Liver (tissue), 10 donors: ENCODE measurements at places on chromosomes 6 and 20. TPM values are rescaled to one million over a fixed set of nuclear protein-coding genes. Genes with fewer than 3 reads are reported as not detected.
A peak's percentile ranks its signal among the peaks of the same experiment; 100 is the strongest.

Gene LY6G6F
- total RNA-seq: 3.2 TPM

Gene SFTA2
- not detected for total RNA-seq

Gene PRRT1
- not detected for total RNA-seq

- DNase-seq: no peak
Measured at GRCh38 chr6:72621291-72622093, at the start of gene KCNQ5. Gene KCNQ5 (plus strand): TSS chr6:72622064.

Gene HLA-DQA1
- total RNA-seq: 8.5 TPM

Gene RXRB
- total RNA-seq: 19.4 TPM

Gene PBOV1
- total RNA-seq: not detected

Gene DLGAP4
- 18.7 TPM for total RNA-seq

Gene CRISP2
- total RNA-seq: 0.28 TPM

GRCh38 chr6:18632670-18633410, 245.7 kb downstream of the RNF144B start:
- no peak for DNase-seq

GRCh38 chr20:62926229-62927127, at the start of gene DIDO1:
Gene DIDO1 (minus strand): TSS chr20:62926505.
- DNase-seq: peak; percentile 89

- DNase-seq: no peak
Measured at GRCh38 chr6:36053878-36054277, 26.3 kb downstream of the MAPK14 start.

Gene SNAI1
- 0.75 TPM for total RNA-seq

- DNase-seq: no peak
Measured at GRCh38 chr6:147852772-147853171, 344.3 kb downstream of the SAMD5 start.

- no peak for DNase-seq
Measured at GRCh38 chr6:44194326-44194725, 22.4 kb upstream of the MYMX start.

GRCh38 chr6:135144673-135145062, 36.4 kb upstream of the MYB start:
- DNase-seq: no peak

Gene NNAT
- not detected for total RNA-seq

DNA sequence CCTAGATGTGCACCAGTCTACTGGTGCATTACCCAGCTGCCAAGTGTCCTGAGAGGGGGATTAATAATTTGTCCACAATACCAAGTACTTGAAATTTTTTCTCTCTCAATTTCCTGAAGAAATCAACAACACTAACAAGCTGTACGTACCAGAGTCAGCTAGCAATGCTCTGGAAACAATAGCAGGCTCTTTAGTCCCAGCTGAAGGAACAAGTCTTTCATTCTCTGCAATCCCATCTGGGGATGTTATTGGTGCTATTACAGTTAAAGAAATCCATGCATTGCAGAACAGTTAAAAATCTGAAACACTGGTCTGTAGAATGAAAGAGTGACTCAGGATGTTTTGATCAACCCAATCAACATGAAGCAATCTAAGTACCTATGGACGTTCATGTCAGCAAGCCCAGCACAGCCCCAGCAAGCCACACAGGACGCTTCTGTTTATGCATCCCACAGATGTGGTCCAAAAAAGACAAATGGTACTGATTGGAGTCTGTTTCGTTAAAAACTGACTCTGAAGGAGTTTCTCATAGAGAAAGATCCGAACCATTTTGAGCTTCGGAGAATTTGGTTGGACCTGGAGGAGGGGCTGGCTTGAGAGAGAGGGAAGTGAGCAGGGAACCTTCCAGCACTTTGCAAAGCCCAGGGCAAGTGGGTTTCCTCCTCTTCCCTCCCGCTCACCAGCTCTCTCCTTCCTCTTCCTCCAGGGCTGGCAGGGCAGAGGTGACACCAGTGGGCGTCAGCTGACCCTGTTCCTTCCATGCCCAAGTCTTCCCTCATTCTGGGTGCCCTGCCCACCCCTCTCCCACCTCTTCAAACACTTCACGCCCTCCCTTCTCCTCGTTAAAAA, 11.9 kb downstream of the PRR18 start:
- DNase-seq: no peak

Gene GSTA1
- 160 TPM for total RNA-seq

Gene MANEA
- 37.4 TPM for total RNA-seq

- DNase-seq: no peak
Measured at GRCh38 chr20:59153832-59154231, 9.8 kb upstream of the ZNF831 start.

DNA sequence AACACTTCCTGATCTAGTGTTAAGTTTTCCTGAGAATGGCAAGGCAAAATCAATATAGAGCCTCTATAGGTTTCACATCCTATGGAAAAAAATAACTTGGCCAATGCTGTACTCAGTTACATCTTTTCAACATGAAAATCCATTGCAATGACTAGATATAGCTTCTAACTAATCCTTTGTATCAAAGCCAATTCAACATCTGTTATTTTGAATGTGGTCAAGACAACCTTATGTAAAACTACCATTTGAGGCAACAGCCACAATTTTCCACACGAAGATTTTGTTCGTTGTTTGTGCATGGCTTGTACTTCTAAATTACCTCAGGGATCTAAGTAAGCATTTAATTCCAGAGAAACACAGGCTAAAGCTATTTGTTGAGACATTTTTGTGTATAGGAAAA, 637.8 kb upstream of the EYS start:
- no peak for DNase-seq

GRCh38 chr20:48846516-48847492, 19.0 kb upstream of the PREX1 start:
- no peak for DNase-seq

Gene KCNS1
- total RNA-seq: 0.09 TPM

Gene OR2H2
- total RNA-seq: not detected

DNA sequence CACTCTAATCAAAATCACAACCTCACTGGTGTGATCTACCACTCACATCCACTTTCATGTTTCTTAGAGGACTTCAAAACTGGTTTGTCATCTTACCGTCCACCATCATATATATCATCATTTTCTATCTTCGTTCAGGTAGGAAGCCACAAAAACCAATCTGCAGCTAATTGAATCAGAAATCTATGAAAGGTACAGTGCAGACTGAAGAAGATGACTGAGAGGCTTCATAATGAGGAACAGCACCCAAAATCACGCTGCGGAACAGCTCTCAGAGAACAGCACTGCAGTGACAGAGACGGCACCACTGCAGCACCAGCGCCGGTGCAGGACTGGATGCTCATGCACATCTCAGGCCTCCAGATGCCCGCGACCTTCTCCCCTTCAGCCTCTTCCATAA, 13.0 kb downstream of the GMDS start:
- no peak for DNase-seq

DNA sequence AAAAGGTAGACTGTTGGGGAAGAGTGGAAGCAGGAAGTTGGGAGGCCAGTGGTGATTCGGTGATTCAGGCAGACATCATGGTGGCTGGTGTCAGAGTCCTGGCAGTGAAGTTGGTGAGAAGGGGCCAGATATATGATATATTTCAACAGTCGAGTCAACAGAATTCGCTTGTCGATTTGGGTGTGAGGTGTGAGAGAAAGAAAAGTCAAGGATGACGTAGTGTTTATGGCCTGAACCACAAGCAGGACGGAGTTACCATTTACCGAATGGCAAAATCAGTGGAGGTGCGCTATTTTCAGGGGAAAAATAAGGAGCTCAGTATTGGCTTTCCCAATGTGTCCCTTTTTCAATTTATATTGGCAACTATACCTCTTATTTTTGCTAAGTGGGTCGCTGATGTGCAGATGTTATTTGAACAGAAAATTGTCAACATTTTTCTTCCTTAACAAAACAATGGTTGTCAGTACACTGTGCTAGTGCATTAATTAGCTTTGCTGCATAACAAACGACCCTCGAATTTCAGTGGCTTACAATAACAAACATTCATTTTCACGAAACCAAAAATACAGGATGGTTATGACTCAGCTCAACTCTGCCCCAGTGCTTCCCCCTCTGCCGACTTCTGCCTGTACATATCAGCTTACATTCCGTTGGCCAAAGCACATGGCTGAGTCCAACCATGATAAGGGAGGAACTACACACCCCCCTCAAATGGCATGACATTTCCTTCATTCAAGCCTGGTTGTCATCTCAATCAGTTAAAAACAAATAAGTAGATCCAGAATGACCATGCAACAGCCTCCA, 255.0 kb upstream of the ZFP64 start:
- DNase-seq: no peak

- DNase-seq: no peak
Measured at GRCh38 chr6:25930532-25931410, at the start of gene SLC17A2. Gene SLC17A2 (minus strand): TSS chr6:25930691. CDS start chr6:25925796, 4,895 bp downstream.

- DNase-seq: no peak
Measured at GRCh38 chr6:148138573-148138972, 204.1 kb upstream of the SASH1 start.

DNA sequence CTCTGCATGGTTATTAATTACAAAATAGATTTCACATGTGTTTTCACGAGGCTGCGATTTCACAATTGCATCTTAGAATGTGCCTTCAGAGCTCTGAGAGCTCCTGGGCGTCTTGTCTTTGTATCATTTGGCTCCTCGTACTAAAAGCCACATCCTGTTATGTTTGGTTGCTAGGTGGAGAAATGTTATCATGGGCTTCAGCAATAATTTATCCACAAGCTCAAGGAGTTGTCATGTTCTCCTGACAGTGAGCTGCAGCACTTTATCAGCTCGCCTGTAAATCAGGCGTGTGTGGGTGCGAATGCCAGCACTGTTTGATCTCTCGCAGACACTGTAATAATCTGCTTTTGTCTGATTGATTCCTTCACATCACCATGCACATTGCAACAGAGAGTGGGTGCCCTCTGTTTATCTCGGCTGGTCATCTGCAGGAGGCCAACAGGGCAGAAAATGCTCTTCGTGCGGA, 218.6 kb upstream of the ZFP64 start:
- DNase-seq: no peak

Gene CLPSL1
- total RNA-seq: not detected

GRCh38 chr20:16530201-16530681, 43.0 kb downstream of the KIF16B start:
- DNase-seq: no peak

Gene STX11
- 4.5 TPM for total RNA-seq

DNA sequence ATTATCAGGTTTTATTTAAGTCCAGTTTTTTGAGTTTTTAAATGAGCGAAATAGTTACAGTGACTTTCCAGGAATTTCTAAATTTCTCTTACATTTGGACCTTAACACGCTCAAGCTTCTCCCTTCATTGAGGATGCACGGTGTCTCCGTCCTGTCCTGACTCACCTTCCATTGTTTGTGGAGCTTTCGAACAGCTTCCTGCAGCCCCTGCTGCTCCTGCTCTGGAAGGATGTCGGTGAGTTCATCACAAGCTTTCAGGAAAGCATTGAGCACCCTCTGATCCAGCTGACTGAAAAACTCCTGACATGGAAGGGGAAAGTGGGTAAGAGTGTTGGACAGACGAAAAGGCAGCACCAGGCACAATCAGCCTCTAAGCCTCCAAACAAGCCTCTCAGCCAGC, 183.7 kb downstream of the SYNE1 start:
- no peak for DNase-seq

Gene TRAPPC3L
- total RNA-seq: 0.08 TPM

DNA sequence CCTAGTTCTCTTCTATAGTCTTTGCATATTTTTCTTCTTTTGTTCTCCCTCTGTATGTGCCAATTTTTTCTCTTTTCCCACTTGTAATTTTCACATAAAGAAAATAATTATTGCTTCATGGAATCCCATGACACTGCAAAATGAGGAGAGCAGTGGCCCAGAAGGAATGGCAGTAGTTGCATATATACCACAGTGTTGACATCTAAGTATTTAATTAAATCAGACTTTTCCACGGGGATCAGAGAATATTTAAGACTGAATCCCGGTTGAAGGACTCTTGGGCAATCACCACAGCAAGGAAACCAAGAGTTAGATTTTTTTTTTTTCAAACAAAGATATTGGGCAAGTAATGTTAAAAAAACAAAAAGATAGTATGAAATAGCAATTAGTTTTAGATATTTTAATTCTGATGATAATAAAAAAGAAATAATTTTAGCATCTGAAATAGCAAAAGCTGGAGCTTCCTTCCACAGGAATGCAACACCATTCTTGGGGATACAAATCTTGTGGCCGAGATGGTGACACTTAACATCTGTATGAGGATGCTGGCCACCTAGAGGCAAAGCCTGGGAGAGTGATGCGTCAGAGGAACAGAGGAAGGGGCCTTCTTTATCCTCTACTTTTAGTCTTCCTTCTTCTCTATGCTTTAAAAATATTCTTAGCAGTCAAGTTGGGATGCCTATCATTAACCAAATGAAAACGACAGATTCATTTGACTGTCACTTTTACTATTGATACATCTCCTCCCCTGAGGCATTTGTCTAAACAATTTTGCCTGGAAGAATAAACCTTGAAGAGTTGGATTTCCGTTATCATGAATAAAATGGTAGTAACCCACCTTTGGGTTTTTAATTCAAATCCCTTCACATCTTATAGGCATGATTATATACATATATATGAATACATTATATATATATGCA, 356.2 kb downstream of the GJA1 start:
- no peak for DNase-seq

DNA sequence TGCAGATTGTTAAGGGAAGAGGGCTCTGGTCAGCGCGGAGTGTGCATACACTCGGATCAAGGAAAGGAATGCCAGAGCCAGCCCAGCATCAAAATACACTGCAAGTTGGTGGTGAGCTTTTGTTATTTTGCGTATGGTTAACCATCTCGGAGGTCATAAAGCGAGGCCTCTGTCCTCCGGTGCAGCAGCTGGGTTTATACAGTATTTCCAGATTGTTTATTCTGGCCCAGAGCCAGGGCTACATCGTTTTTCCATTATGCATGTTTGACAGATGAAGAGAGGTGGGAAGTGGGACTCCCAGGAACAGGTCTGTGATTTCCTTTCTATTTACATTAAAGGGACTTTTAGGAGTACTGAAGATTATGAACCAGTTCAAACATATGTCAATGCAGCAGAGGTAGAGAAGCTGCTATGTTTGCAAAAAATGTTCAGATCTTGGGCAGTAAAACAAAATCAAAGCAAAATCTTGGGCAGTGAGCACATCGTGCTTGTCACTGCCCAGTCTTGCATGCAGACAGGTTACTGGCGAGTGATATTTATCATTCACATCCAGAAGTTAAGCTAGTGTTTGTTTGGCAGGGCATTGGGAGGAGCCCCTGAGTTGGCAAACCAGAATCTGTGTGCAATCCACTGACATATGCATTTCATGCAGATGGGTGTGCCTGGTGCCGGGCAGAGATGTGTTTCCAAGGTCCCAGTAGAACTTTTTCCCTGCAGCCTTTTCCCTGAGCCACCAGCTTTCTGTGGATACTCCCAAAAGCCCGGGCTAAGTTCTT, 256.3 kb upstream of the TAB2 start:
- no peak for DNase-seq

DNA sequence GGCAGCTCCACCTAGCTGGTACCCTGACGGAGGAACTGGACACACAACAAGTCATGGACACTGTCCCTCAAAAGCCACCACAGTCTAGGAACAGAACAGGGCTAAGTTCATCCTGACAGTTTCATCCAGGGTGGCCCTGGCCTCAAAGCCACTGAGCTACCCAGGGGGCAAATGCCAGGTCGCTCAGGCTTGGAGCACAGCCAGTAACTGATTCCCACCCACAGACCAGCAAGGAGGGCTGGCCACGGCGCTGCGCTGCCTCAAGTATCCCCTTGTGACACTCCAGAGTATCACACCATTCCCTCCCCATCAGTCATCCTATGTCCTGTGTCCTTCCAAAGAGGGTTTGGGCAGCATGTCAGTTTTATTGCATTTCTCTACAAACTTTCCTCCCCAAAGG, 72.2 kb downstream of the GINS1 start:
- no peak for DNase-seq
